ENCODE measurements at places on chromosomes 5 and 9.

- no peak for DNase-seq
These were observed 141.5 kb upstream of the GAS1 start for GRCh38 chr9:87088621-87089365.

DNA sequence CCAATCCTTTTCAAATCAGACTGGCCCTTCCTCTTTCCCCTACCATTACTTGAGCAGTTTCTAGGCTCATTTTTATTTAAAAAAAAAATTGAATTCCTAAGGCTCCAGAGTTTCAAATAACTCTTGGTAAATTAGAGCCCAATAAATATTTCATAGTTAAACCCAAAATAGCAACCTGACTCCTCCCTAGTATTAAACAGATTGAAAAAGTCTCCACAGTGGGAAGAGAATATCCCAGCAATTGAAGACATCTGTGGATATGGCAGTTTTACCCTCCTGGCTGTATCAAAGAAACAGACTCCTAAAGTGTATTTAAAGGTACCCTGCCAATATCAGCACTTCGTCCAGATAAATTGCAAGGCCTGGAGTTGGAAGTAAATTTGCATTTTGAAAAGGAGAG, 52.7 kb upstream of the GDNF start:
- DNase-seq: no peak

DNA sequence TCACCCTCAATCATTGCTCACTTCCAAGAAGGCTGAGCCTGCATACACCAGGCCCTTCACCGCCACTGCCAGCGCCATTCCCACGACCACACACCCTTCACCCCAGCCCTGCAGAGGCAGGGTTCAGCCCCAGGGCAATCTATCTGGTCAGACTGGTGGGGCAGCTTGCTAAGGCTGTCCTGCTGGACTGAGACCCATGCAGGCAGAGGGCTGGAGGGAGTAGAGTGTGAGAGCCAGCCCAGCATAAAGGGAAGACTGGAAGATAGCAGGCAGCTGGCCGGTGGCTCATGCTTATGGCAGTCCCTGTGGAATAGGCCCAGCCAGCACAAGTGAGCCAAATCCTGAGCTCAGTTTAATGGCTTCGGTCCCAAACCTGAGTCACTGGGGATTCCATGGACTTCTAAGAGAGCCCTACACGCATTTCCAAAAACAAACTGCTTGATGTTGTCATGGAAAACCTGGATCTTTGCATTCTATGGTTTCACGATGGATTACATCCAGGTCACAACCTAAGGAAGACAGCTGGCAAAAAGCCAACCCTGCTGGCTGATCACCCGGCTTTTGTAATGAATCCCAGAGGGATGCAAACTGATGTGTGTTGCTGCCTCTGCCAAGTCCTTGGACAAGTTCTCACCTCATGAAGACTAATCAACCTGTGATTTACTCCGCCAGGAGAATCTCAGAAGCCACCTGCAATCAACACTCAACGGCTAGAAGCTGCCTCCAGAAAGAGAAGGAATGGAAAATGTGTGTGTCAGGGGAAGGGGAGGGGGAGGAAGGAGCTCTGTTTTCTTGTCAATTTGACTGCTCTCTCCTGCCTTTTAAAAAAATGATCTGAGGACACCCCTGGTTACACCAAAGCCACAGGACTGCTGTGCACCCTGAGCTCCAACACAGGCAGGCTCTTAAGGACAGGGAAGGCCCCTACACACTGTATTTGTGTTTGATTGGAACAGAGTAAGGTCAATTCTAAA, 143.6 kb downstream of the LHFPL2 start:
- DNase-seq: peak; percentile 95

GRCh38 chr5:170495825-170496661, 7.8 kb upstream of the KCNIP1 start:
- DNase-seq: no peak

GRCh38 chr9:80968611-80969010, 720.7 kb downstream of the TLE1 start:
- peak; percentile 48 for DNase-seq
